Activated CD4-positive, alpha-beta T cell treated with anti-CD3 and anti-CD28 coated beads, Interleukin-2, amount 50 U/mL, for 48 hours (primary cell): ENCODE measurements at places on chromosomes 4 and X.

DNA sequence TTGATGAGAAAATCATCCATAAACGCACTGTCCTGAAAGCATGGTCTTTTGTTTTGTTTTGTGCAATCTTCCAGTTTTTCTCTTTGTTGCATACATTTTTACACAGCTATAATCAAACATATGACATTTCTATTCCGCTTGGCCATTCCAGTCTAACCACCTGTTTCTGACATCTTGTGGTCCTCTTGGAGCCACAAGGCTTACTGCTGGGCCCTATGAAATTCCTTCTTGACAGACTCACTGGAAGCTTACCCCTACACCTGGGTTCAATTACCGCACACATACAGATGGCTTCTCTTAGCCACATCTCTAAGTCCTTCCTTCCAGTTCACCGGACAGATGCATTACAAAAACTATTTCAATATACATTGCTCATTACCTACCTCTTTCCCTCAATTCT lies 72.4 kb downstream of the PAPSS1 start:
- no peak for DNase-seq

- no peak for DNase-seq
Measured at GRCh38 chrX:140318296-140318695, 186.6 kb downstream of the SOX3 start.

GRCh38 chr4:95585016-95585695 lies 36.4 kb upstream of the UNC5C start:
- DNase-seq: no peak

DNA sequence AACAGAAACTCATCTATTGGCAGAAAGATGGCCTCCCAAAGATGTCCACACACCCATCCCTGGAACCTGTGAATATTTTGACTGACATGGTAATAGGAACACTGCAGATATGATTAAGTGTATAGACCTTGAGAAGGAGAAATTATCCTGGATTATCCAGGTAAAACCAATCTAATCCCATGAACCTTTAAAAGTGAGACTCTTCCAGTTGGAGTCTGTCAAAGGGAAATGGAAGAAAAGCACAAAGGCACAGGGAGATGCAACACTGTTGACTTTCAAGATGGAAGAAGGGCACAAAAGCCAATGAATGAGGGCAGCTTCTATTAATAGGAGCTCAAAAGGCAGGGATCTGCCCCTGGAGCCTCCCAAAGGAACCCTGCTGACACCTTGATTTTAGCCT lies 83.0 kb downstream of the AMELX start:
- DNase-seq: no peak

DNA sequence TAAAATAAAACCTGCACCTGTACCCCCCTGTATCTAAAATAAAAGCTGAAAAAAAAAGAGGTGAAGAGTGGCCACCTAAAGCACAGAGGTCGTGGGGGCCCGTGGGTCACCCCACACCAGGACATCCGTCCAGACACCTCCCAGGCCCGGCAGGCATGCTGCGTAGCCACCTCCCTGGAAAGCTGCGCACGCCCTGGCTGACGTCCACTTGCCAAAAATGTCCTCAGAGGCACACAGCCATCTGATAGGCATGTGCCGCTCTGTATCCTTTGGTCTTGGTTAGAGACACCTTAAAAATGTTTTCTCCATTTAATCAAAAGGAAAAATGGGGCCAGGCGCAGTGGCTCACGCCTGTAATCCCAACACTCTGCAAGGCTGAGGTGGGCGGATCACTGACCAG lies 17.7 kb downstream of the FAM53A start:
- DNase-seq: no peak

GRCh38 chr4:39062094-39062769 lies at the start of gene KLHL5:
Gene KLHL5 (plus strand): TSS chr4:39062232. CDS start chr4:39062653, 421 bp downstream.
- DNase-seq: no peak

DNA sequence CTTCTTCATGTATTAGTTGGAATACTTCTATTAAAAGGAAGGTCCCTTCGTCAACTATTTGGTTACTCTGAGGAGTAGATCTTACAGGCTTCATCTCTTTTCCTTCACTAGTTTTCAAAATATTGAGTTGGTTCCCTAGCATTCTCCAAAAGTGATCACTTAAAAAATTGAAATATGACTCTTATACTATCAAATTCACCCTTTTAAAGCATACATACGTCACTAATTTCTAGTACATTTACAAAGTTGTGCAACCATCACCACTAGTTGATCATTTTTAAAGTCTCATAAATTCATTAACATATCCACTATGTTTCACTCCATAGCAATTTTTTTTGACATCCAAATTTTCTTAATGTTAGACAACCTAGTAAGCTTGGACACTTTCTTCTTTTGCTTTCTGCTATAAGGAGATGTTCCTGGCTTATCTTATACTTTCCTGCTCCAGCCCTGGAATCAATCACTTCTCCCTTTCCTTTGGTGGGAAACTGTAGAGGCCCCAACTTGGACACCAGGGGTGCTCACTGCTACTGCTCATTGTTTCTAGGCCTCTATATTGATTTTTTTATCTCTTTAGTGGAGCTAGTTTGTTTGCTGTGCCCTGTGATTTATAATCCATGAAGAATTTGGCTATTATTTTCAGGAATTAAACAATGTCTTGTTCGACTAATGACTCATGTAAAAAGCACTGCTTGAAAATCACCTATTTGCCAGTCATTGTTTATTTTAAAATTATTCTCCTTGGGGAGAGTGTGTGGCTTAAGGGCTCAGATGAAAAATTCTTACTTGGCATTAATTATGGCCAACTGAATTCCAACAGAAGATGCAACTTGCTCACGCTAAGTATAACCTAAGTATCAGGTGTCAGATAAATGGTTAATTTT lies 4.0 kb upstream of the ZFX start:
- DNase-seq: no peak

DNA sequence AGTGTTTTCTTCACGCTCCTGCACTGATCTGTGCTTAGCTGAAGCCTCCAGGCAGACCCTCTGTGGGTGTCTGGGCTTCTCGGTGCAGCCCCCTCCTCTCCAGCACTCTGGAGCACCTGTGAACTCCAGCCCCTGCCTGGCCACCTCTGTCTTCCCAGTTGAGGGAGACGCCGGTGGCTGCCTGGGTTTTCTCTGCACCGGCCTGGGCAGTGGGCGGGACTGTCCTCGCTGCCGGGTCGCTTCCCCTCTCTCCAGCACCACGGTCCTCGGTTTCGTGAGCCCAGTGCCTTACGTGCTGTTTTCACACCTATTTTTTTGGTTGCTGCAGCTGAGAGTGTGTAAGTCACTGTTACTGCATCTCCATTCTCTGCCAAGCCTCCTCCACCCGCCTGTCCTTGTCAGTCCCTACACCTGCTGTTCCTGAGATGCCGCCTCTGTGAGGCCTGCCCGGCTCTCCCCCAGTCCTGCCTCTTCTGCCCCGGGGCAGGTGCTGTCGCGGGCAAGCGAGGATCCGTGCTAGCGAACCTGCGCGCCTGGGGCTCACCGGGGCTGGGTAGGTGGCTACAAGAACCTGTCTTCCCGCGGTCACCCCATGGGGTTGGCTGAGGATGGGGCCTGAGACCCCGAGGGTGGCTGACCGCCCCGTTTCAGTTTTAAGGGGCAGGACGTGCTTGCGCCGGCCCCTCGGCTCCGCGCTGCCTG lies 2.4 kb upstream of the FGFRL1 start:
- peak; percentile 20 for DNase-seq

DNA sequence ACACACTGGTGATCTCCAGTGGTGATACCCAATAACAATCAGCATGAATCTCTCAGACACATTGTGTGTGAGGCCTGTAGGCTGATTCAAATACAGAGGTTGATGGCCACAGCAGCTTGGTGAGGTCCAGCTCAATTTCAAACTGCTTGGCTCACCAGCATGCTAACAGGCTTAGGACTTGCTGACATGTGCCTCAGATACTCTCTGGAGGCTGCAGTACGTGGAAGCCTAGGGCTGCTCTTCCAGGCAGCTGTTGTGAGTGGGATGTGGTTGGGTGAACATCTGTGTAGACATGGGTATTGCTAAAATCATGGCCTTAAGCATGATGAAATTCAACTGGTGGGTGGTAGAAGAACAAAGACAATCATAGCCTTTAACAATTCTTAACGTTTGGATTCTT lies 4.3 kb downstream of the CXCL9 start:
- DNase-seq: no peak

DNA sequence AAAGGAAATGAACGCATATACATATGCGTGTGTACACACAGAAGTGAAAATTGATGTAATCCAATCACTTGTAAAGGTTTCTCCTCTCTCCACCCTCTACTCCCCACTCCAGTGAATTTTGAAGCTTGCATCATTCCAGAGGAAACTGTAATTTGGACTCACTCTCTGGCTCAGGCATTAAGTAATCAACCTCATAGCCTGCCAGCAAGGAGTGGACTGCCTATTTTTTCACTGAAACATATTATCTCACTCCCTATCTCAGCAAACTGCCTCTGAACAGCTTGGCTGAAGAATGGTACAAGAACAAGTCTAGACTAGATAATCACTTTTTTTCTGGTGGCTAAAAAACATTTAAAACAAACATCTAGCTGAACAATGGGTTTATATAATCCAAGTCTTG lies 124.2 kb downstream of the C4orf51 start:
- no peak for DNase-seq

DNA sequence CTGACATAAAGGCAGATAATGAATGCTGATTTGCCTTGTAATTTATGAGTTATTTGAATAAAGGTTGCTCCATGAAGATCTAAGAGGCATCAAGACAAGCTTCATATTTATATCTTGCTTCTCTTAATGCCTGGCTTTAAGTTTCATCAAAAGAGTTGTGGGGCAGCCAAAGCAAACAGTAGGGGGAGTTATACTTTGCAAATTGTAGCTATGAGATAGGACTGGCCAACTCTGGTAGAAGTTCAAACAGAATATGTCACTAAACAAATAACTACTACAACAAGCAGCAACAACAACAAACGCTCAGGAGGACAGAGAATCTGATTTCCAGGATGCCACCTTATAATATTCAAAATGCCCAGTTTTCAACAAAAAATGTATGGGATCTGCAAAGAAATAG lies 69.1 kb upstream of the PLAC1 start:
- no peak for DNase-seq

GRCh38 chr4:88166608-88167007 lies 8.2 kb upstream of the ABCG2 start:
- DNase-seq: no peak

GRCh38 chr4:76214177-76214675 lies 602 bp upstream of the SCARB2 start:
- DNase-seq: no peak

DNA sequence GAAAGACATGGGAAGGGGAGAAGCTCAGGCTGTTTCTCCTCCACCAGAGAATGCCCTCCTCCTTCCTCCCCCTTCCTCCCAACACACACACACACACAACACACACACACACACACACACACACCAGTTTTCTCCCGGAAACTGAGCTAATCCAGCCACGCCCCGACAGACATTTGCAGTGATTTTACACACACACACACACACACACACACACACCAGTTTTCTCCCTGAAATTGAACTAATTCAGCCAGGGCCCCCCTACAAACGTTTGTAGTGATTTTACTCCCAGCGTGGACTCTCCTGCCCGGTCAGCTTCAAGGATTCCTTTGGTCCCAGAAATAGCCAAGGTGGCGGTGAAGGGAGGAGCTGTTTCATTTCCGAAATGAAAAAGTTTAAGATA lies 32.9 kb upstream of the STX18 start:
- DNase-seq: no peak
